H1 (cell line): ENCODE measurements at places on chromosomes 3 and 15. TPM values are rescaled to one million over a fixed set of nuclear protein-coding genes. Genes with fewer than 3 reads are reported as not detected.

DNA sequence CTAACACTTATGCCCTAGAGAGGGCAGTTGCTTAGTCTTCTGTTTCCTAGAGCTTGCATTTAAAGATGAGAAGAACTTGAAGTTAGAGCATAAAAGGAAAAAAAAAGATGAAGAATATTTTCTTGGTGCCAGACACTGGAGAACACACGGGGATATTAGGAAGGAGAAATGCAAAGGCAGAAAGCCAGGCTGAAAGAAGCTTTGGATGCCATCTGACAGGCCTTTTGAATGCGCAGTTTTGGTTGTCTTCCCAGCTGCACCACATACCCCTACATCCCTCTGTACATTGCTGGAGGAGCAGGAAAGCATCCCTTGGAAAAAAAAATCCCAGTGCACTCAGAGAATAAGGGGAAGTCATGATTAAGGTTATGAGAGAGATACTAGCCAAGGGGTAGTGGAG lies 378.9 kb downstream of the GAP43 start:
- no peaks in the 10 kb centered on the region for H3K36me3 ChIP-seq
- no peaks in the 10 kb centered on the region; the same call in 1 of the 2 replicates for H3K27me3 ChIP-seq
- H3K4me1 ChIP-seq = no peaks in the 10 kb centered on the region
- no peak overlapping the region for H3K4me3 ChIP-seq

- no peaks in the 10 kb centered on the region for H3K27me3 ChIP-seq
- peaks cover 4% of the 10 kb centered on the region for H3K4me1 ChIP-seq
- H3K27ac ChIP-seq = no peak overlapping the region
- DNase-seq = no peak
Measured at GRCh38 chr15:92803852-92804609, 96.1 kb upstream of the CHD2 start.

Gene NCEH1
- 5.4 and 6.4 TPM in 2 replicates for total RNA-seq

DNA sequence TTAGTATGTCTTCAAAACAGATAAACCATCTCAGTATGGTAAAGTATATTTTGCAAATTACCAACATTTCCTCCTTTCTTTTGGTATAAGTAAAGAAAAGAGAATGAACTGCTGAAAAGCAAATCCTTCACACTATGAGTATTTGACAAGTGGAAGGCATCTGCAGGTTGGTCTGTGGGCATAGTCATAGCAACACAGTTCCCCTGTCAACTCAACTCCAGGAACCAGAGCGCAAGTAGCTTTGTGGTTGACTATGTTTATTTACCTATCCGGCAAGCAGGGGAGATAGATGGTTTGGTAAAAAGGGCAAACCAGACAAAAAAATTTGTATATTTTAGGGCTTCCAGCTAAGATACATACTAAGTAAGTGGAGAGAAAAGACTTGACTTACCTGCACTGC lies 88.3 kb upstream of the PPIB start:
- no peak for DNase-seq
- H3K4me3 ChIP-seq = no peak overlapping the region
- H3K27ac ChIP-seq = no peak overlapping the region
- no peaks in the 10 kb centered on the region for H3K36me3 ChIP-seq
- no peaks in the 10 kb centered on the region for H3K27me3 ChIP-seq

DNA sequence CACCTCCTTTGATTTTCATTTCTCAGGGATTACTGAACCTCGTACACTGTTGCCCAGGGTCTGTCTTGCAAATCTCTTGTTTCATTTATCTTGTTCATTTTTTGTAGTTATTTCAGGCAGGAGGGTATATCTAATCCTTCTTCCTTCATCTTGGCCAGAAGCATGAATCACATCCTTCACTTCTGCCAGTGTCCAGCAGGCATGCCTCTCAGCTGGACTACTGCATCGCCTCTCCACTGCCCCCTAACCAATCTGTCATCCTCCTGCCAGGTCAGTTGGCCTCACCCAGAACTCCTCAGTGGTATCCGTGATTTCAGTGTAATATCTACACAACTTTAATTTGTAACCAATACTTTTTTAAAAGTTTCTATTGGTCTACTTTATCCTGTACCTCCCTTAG lies 297.9 kb downstream of the GABRG3 start:
- no peak for DNase-seq
- H3K4me3 ChIP-seq = no peak overlapping the region
- no peaks in the 10 kb centered on the region for H3K27me3 ChIP-seq
- no peaks in the 10 kb centered on the region; the same call in 1 of the 2 replicates for H3K4me1 ChIP-seq
- H3K27ac ChIP-seq = no peak overlapping the region

- no peak overlapping the region for H3K4me3 ChIP-seq
Measured at GRCh38 chr3:49671291-49672288, 2.6 kb upstream of the APEH start.
